DMS 273 treated with DMSO at 0.1 percent for 48 hours (cell line): ENCODE measurements at places on chromosomes 6 and 20.
A peak's percentile ranks its signal among the peaks of the same experiment; 100 is the strongest.

DNA sequence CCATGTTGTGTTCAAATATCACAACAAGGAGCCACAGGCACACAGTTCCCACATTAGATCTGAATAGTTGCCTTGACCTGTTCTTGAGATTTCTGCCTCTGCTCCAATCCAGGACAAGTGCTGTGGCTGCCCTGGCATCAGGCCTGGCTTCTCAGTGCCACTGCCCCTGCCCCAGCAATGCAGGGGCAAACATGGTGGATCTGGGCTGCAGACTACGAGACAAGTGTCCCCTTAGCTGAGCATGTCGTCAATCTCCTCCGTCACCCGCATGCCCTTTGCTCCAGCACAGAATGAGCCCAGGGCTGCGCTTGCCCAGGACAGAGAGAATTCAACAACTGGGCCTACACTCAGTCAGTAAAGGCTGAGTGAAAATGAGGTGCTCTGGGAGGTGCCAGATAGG lies 201.6 kb downstream of the SYNDIG1 start:
- no peak for DNase-seq

DNA sequence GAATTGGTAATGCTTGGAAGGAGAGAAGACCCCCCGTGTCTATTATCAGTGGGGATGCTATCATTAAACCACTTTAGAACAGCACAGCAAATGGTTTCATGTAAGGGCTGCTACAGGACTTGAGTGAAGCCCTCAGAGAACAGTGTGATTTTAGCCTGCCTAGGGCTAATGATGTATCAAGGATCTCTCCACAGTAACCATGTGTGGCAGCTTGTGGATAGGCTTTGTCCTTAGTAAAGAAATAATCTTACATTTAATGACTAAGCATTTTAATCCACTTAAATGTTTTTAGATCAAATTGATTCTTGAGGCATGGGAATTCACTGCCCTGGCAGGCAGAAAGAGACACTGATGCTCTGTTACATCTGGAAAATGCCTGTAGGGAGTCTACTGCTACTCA lies 495.1 kb downstream of the NKAIN2 start:
- DNase-seq = no peak

DNA sequence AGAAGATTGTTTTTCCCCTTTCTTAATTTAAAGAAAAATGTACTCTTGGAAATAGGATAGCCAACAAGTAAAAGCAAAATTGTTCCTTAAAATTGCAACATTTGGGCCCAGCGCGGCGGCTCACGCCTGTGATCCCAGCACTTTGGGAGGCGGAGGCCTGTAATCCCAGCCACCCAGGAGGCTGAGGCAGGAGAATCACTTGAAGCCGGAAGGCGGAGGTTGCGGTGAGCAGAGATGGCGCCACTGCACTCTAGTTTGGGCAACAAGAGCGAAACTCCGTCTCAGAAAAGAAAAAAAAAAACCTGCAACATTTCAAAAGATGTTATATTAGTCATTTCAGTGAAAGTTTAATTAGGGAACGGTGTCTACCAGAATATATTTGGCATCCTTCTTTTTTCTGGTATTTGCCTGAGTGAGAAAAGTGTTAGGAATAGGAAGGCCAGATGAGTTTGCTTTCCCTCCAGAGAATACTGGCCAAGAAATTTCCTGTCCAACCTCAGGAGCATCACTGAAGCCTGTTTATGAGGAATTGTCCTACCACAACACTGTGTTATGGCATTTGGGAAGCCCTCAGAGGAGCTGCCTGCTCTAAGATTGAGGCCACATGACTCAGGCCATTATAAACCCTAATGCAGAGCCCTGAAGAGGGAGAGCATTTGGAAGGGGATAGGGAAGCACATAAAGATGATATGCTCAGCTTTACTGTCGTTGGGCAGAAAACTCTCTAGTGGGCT lies 1.2 kb upstream of the GJA1 start:
- DNase-seq = no peak

GRCh38 chr6:170448751-170449630 lies 104.1 kb downstream of the PSMB1 start:
- DNase-seq = no peak

DNA sequence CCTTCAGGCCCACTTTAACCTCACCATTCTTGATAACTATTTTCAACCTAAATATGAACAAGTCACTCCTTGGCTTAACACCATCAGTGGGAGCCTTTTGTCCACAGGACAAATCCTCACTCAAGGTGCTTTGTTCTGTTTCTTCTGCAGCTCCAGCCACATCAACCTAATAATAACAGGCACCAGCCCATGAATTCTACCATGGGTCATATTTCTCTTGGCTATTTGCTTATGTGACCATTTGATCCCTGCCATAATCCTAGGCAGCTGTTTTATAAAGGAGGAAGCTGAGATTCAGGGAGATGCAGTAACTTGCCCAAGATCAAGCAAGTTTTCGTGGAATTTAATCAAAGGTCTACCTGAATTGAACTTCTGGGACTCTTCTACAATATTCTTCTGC lies 561.3 kb downstream of the DHX35 start:
- no peak for DNase-seq

GRCh38 chr20:63434599-63435378 lies 37.7 kb downstream of the KCNQ2 start:
- no peak for DNase-seq

DNA sequence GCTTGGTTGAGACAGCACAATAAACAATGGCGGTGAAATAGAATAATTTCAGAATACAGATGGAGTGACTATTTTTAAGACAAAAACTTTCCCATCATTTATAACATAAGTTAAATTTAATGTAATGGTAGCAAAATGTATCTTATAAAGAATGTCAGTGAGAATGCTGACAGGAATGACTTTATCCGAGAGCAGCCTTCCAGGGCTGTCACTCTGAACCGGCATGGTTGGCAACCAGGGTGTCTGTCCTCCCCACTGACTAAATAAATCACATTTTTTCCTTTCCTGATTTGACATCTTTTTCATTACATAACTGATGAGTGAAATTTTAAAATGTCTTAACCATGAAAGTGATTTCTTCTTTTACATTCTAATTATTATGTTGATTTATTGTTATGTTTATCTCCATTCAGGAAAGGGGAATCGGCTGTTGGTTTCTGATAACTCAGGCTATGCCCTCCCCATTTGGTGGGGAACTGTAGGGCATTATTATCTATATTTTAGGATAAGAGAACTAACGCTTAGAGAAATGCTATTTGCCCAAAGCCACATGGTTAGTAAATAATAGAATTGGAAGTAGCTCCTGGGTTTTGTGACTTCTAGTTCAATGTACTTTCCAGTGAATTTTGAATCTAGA lies 109.2 kb upstream of the OGFRL1 start:
- no peak for DNase-seq

- DNase-seq = no peak
Measured at GRCh38 chr6:112591329-112591728, 244.2 kb downstream of the RFPL4B start.

DNA sequence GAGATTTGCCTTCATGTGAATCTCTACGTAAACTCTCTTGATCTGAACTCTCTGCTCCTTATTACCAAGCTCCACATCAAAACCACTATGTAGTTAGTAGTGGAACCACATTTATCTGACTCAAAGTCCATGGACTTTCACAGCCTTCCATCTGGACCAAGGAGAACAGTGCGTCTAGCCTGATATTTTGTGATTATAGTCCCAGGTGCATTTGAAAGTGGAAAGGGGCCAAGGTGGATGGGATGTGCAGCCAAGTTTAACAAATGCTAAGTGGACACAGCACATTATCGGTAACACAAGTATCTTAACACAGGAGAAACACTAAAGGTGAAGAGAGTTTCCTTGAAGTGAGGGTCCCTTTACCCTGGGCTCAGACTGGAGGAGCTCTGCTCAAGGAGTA lies 281.2 kb upstream of the SGK1 start:
- DNase-seq = no peak

DNA sequence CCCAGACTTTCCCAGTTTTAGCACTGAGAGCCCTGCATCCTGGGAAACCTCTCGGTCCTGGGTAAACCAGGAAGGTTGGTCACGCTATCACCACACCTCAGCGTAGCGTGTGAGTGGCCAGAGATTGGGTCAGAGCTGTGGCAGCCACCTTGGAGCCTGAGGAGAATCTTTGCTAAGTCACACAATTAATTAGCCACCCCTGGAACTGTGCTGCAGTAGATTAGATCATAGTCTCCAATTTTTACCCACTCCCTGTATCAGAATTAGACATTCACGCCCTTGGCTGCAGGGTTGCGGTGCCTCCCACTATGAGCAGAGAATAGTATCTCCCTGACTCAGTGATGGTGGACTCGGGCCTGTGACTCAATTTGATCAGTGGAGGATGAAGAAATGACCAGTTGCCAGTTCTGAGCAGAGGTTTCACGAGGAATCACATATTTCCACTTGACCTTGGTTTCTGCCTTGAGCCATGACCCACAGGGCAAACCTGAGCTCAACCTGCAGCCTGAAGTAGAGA lies 6.0 kb upstream of the PTGIS start:
- DNase-seq = no peak

- no peak for DNase-seq
Measured at GRCh38 chr20:57586370-57586793, 25.5 kb downstream of the PCK1 start.

- DNase-seq = no peak
Measured at GRCh38 chr6:119483908-119484307, 134.3 kb upstream of the MAN1A1 start.

DNA sequence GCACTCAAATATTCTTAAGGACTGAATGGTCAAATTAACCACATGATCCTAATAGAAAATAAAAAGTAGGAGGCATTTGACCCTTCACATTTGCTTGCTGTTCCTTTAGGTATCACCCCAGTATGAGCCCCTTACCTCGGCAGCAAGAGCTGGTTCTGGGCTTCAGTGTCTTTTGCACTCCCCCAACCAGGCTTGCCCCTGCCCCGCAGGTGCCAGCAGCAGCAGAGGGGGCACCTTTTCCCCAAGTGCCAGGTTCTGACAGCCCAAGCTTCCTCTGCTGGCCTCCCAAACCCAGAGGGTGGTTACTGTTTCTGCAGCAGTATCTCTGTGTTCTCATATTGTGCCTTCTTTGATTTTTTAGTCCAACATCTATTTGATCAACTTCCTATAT lies 23.2 kb downstream of the UBE2V1 start:
- no peak for DNase-seq

DNA sequence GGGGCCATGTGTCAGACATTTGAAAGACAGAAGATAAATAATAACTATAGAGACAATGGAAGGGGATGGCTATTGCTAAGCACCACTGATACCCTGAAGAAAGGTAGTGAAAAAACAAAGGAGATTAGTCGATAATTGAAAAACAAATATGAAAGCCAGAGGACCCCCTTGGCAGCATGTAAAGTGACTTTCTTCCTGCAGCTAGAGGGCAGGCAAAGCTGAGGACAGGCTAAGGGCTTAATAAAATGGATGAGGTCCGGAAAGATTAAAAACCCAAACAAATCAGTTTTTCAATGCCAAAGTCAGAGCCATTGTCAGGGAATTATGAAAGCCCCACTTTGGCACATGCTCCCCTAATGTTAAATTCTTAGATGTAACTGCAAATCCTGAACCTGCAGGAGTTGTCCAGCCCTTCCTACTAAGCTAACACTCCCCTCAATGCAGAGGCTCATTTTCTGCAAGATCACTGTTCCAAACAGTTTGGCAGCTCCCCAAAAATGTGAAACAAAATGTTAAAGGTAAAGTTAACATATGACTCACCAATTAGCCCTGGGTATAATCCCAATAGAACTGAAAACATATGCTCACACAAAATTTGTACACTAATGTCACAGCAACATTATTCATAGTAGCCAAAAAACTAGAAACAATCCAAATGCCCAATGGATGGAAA lies 1177.9 kb downstream of the GRIK2 start:
- peak; percentile 45 for DNase-seq

DNA sequence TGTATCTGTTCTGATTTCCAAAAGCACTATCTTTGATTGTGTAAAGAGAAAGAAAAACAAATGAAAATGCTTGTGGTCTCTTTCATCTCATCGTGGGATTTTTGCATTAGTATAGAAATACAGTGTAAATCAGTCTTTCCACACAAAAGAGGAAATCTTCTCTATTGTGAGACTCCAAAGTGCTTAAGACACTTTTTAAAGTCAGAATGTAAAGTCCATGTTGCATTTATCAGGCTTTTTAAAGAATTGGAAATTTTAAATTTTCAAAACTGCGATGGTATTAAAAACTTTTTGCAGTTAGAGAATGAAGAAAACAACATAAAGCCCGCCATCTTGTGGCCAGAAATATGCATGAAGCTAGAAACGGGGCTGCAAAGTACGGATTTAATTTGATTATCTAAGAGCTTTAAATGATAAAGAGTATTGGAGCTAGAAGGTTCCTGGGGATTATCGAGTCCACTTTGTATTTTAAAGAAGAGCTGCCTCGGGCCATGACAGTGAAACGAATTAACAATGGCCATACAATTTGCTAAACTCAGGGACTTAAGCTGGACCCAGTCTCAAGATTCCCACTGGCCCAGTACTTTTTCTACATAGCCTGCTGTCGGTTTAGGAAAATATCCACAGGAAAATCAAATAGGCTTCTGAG lies 339.6 kb downstream of the ARHGAP18 start:
- DNase-seq = peak; percentile 7

GRCh38 chr6:150741633-150742200 lies 123.8 kb upstream of the MTHFD1L start:
- no peak for DNase-seq

- no peak for DNase-seq
Measured at GRCh38 chr6:49775043-49775442, 12.0 kb downstream of the PGK2 start.

DNA sequence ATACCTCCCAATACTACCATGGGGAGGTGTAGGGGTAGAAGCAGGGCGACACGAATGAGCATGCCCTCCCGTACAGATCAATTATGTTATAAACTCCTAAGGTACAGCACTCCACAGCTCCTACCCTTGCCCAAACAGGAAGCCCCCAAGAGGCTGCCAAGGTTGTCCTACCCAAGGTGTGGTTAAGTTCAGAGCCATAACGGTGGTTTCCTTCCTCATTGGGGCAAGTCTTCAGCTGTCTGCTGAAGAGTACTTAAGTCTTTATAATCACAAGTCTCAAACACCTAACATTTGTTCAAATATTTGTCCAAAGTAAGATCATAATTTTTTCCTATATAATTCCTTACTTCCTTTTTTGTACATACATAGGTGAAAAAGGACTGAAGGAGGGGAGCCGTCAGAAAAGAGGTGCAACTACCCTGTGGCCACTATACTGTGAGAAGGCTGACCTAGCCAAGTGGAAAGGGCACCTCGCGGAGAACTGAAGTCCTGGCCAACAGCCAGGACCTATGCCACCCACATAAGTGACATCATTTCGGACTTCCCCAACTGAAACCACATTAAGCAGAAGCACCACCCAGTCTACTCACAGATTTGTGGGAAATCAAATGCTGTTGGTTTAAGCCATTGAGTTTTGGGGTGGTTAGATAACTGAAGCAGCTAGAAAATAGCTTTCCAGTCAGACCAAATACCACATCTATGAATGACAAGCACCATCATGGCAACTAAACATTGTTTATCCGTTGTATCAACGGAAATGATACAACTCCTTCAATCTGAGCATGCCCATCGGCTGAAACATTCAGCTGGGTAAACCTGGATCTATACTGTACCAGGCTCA lies 2.9 kb upstream of the RAB22A start:
- DNase-seq = no peak

- no peak for DNase-seq
Measured at GRCh38 chr6:32271429-32271828, 47.6 kb upstream of the NOTCH4 start.

- DNase-seq = no peak
Measured at GRCh38 chr6:169229615-169230321, 23.9 kb downstream of the THBS2 start.
